ENCODE measurements at places on chromosomes 7 and 10.

DNA sequence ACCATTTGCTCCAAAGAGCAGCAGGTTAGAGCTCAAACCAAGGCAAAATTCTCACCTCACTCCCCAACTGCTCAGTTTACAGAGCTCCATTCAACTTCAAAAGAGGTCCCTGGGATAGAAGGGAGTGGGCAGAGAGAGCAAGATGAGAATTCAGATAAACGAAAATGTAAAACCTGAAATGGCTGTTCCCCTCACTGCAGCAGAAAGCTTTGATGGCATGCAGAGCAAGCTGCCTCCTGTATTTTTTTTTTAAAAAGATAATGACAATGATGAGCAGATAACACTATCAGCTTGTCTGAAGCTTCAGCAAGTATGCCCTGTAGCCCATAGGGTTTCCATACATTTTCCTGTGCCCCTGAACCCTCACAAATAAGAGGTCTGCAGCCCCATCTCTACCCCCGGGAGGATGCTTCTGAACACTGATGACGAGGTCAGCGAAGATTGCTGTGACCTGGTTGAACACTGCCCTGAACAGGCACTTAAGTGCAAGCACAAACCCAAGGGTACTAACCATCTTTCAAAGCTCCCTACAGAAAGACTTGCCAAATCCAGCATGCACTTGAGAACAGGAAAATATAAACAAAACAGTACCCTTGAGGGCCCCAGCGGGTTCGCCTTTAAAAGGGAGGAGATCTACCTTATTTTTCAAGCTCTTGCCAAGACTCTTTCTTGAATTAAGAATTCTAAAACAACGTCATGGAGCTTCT is 81.3 kb downstream of the GLI3 start:
- no peak for DNase-seq

DNA sequence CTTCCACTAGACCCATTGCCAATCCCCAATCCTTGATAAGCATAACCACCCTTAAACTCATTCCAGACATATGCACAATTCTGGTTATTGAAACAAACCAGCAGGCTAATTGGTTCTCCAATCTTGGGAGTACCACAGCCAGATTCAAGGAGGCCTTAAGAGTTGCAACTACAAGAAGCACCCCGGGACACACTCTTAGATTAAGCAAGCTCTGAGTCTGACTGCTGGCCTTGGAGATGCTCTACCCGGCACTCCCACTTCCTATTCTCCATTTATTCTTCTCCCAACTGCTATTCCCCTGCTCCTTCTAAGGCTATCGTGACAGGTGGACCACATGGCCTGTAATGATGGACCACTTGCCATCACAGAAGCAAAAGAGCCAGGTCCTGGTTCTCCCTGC is 40.3 kb downstream of the CYTH3 start:
- DNase-seq = no peak

- no peak for DNase-seq
Observed at GRCh38 chr7:143258831-143259230, 4.4 kb upstream of the GSTK1 start.

DNA sequence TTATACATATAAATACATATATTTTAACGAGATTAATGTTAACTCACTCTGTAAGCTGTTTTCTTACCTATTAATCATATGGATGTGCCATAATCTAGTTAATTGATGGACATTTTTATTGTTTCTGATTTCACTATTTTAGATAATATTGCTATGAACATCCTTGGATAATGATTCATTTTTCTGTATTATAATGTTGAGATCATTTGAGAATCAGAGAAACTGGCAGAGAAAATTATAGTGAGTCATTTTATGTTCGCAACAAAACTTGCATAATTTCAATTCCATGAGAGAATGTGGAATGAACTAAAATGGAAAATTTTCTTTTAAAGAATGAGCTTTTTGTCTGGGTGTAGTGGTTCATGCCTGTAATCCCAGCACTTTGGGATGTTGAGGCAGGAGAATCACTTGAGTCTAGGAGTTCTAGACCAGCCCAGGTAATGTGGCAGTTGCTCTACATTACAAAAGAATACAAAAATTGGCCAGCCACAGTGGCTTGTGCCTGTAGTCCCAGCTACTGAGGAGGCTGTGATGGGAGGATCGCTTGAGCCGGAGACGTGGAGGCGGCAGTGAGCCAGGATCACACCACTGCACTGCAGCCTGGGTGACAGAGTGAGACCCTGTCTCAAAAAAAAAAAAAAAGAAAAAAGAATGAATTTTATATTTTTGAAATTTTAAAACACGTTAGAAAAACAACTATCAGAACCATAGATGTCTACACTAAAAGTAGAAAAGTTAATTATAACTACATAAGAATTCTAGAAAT is 40.5 kb downstream of the PAPSS2 start:
- peak; percentile 86 for DNase-seq

- DNase-seq = no peak
Observed at GRCh38 chr10:128065881-128066534, 60.2 kb downstream of the MKI67 start.

- DNase-seq = peak; percentile 72
Observed at GRCh38 chr10:76329891-76330575, 898.6 kb downstream of the LRMDA start.

DNA sequence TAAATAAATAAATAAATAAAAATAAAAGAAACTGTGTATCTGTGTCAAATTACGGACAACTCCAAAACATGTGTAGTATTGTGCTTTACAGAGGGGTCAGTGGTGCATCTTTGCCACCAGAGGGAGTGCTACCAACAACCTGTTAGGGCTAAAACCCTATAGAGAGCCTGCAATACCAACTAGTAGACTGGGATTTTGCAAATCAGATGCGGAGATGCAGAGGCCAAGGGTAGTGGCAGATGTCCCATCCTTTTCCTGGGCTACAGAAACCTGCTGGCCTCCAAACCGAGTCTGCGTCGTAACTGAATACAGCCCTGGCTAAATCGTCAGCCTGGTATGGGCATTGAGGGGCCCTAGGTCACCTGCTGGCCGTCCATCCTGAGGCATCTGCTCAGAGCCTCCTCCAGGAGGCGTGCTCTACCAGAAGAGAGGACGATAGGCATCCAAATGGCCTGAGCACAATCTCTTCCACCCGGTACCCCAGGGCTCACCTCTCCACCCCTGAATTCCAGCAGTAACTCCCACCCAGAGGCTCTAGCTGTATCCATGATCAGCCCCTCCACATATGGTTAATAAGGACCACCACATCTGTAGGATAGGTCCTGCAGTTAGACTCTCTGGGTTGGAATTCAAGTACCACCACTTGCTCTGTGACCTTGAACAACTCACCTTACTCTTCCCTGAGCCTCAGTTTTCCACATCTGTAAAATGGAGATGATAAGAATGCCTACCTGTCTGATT is 6.2 kb upstream of the RRP12 start:
- peak; percentile 88 for DNase-seq

DNA sequence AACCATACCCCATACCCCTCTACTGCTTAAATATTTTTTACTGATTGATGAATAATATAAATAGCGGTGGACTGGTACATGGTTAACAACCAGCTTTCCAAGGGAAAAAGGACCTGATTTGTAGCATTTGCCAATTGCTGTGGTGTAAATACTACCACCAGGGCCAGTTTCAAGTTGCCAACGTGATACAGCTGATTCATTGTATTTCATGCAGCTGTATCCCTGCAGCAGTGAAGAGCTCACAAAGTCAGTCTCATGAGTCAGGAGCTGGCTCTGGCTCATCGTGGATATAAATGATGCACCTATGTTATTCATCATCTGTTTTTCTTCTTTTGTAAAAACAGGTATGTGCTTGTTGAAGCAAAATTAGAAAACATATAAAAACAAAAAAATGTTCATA is 15.2 kb downstream of the CALML5 start:
- DNase-seq = peak; percentile 56

DNA sequence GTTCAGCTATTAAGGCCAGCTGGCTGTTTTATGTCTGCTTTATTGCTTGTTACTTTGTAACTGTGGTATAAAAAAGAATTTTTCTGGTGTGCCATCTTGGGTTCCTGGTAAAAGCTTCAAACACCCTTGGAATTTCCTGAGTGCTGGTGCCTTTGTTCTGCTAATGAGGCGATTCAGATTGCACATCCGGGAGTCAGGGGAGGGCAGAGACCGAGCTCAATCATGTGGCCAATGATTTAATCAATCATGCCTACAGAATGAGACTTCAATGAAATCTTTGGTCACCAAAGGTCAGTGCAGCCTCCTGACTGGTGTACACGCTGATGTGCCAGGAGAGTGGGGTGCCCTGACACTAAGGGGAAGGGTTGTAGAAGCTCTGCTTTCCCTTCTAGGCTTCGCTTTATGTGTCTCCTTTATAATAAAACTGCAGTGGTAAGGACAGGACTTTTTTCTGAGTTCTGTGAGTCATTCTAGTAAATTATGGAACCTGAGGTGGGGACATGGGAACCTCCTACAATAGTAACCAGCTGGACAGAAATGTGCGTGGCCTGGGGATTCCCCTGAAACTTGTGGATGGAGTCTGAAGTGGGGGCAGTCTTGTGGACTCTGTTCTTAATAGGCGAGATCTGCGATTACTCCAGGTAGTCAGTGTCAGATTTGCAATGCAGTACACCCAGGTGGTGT is 69.4 kb upstream of the OGDHL start:
- DNase-seq = peak; percentile 1

DNA sequence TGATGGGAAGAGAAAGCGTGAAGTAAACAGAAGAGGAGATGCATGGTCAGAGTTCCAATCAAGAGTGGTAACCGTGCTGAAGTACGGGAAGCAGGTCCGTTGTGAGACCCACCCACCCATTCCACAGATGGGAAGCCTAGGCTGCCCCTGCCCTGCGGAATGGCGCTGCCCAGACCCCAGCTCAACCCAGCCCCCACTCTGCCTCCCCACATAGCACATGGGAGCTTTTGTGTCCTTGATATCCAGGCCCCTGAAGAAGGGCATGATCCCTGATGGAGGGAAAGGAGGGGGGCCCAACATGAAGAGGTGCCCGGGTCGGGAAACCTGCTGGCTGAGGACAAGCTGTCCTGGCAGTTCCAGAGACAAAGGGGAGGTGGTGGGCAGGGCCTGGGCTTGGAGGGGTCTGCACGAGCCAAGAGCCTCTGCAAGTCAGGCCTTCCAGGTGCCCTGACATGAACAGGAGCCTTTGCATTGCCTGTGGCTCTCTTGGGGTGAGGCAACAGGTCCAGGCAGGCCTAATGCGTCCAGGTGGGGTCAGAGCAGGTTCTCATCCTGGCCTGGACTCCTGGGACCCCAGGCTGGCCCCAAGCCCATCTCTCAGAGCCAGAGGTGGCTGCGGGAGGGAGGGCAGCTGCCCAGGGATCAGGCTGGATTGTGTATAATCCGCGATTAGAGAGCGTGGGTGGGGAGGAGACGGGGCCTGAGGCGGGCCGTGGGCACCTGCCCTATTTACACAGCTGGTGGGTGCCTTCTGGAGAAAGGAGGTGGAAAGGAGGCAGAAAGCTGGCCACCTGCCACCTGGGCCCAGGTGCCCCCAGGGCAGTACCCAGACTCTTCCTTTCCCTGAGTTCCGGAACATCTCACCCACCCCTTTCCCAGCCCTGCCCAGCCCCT is 23.5 kb downstream of the YKT6 start:
- no peak for DNase-seq

- peak; percentile 75 for DNase-seq
Observed at GRCh38 chr10:48404646-48405045, 98.2 kb downstream of the MAPK8 start.

- DNase-seq = no peak
Observed at GRCh38 chr10:59880971-59881510, 25.3 kb downstream of the CCDC6 start.

DNA sequence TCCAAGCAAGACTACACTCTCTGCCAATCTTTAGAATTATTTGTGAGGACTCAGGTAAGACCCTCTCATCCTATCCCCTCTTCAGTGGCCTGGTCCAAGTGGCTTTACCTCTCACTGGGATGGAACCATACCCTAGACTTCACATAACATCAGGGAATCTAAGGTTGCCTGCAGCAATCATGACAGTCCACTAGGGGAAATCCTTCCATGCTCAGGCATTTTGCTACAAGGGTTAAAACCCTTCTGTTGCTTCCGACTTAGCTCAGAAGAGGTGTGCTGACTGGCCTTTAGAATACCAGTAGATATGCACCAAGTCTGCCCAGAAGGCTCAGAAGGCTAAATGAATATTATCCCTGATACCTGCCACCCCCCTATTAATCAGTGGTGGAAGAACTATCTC is 24.9 kb upstream of the NPS start:
- DNase-seq = no peak

GRCh38 chr7:31690935-31691334 is 3.9 kb downstream of the PPP1R17 start:
- DNase-seq = no peak

DNA sequence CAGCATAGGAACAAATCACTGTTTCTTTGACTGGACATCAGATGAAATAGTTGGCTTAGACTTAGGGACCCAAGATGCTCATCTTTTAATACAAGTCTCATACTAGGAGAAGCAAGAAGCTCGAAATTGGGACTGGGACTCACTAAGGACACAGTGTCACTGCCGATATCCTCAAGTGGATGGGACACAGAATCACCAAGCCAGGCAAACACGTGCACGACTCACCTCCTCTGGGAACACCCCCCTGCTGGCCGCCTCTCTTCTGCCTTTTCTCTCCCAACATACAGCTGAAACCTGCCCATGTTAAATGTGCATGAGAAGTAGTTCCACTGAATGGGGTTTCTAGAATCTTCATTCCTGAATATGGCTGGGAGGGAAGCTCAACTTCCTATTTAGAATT is 106.6 kb upstream of the FAM204A start:
- no peak for DNase-seq

GRCh38 chr7:134899729-134900128 is 86.6 kb upstream of the AGBL3 start:
- peak; percentile 68 for DNase-seq

- DNase-seq = no peak
Observed at GRCh38 chr10:47241256-47241655, 58.7 kb upstream of the GDF10 start.

GRCh38 chr7:35613150-35613549 is 81.8 kb downstream of the HERPUD2 start:
- no peak for DNase-seq

GRCh38 chr10:78398382-78398781 is 364.7 kb downstream of the RPS24 start:
- DNase-seq = no peak

DNA sequence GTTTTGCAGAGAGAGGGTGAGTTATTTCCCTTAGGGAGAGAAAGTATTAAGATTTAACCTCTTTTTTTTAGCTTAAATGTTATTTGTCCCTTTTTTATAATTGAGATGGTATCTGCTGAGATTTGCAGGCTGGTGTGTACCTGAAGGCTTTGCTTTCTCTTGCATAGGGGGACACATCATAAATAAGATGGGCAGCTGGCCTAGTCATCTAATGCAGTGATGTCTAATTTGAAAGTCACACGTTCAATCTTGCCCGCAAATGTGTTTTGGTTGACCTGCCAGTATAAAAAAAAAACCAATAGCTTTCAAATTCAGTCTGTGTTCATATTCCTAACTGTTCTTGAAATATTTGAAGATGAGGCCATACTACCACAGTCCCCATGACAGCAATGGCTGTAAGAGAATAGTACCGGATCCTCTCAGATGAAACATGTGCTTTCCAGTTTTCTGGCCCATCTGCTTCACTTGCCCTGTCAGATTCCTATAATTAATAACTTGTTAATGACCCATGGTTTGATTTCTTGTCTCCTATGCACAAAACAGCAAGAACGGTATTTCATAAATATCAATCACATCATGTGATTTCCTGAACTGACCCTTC is 914.2 kb downstream of the IPMK start:
- DNase-seq = no peak

Data from GM23248 (cell line).